ENCODE measurements at places on chromosomes 3 and 15.
A peak's percentile ranks its signal among the peaks of the same experiment; 100 is the strongest.

DNA sequence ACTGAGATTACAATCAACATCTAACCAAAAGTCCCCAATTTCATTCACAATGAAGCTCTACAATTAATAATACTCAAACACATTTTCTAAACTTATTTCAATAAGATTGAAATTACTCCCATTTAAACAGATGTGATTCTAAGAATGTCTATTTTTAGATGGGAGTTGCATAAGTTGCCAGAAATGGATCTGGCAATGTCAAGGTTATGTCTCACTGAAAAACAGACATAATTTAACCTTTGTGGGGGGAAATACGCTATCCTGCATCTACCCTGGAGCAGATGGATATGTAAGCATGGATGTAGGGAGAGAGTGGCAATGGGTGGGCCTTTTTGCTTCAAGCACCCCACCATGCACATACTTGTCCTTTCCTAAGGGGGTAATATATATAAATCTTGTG, 6.7 kb upstream of the EIF1B start:
- no peak for DNase-seq

DNA sequence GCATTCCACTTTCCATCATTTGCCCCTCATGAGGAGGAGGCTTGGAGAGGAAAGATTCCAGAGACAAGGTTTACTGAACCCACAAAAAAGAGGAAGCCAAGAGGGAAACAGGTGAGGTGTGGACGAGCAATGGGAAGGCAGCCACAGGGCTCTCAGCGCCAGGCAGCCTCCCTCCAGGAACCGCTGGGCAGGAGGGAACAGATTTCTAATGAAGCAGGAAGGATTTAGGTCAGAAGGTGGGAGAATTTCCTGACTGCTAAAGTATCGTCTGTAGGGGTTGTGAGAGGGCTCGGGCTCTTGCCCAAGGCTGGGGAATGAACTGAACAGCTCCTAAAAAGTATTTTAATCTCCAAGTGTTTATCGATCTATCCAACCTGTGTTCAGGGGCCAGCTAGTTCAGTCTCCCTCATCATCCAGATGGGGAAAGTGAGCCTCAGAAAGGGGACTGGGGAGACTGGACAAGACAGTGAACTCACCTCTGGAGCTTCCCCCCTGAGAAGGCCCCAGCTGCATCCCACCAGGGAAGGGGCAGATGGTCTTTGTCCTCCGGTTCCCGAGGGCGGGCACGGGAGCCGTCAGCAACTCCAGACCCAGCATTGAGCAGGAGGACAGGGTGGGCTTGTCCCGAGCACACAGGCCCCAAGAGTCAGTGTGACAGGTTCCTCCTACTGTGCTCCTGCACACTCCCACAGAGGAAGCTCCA, 10.5 kb downstream of the LOXL1 start:
- DNase-seq = no peak

DNA sequence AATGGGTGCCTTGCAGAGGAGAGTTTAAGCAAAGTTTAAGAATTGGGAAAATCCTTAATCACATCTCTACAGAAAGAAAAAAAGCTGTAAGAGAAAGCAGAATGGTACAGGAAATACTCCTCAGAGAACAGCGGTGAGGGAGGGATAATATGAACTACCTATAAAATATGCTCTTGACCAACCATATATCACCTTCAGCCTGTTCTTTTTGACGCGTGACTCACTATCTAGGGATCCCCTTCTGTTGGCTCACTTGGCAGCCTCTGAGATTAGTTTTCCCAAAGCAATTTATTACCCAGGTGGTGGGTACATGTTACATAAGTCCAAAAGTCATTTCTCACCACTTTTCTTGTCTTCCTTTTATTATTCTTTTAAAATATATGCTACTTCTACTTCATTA, 97.7 kb downstream of the CNTN6 start:
- no peak for DNase-seq

DNA sequence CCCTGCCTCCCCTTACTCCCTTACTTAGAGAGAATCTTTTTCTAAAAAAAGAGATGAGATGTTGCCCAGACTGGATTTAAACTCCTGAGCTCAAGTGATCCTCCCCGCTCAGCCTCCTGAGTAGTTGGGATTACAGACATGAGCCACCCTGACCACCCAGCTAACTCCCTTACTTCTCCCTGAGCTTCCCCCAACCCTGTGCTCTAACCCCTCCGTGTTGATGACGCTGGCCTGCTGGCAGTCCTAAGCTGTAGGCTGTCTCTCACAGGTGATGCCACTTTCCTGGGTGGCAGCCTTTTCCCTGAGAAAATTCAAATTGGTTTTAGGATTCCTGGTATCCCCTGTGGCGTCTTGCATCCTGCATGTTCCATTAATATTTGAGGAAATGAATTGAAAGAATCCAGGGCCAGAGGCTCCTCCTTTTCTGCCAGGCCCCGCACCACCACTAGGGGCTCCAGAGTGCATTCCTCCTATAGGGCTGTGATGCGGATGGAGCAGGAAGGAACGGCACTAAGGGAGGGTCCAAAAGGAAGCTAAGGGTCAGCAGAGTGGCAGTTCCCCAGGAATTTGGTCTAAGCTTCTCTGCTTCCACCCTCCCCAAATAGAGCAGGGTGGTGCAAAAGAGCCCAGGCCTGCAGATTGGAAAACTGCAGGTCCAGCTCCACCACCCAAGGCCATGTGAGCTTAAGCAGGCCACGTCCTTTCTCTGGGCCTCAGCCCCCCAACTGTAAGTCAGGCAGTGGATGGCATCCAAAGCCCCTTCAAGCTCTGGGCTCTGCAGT, 101.1 kb downstream of the DAPK2 start:
- DNase-seq = no peak

DNA sequence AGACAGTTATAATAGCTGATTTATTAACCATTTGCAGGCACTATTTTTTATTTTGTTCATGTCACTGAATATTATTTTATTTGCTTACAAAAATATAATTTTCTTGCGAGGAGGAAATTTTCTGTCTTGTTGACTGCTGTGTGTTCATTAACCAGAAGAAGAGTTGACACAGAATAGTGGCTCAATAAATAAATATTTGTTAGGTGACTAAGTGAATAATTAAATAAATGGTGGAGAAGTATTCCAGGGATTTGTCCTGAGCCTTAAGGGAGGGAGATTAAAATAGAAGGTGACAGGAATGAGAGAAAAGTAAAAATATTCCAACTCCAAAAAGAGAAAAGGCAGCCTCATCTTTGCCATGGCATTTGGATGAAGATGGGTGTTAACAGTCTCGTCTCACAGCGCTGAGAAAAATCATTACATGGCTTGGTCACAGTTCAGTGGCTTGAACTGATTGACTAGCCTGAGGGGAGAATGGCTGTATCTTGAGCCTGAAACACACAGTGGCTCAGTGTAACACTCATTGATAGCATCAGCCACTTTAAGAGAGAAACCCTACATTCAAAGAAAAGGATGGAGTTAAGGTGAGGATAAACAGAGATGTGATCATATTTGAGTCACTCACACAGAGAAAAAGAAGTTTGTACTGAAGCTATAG, 449.9 kb upstream of the NAALADL2 start:
- no peak for DNase-seq

- DNase-seq = no peak
These were observed 41.4 kb downstream of the UBE2E2 start for GRCh38 chr3:23244324-23245041.

DNA sequence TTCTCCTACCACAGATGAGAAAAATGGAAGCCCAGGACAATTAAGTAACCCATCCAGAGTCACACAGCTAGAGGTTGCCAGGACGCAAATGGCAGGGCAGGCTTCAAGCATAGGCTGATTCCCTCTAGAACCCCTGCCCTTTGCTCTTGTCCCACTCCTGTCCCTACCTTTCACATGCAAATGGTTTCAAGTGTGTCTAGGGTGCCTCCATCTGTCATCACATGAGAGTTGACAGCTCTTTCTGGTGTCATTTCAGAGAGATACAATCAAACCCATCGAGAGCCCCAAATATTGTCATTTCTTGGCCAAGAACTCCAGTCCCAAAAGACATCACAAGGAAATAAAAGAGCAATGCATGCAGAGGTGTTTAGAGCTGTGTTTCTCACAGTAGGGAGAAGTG, 23.7 kb downstream of the CCDC12 start:
- DNase-seq = no peak

GRCh38 chr15:55937040-55937439, 56.4 kb downstream of the NEDD4 start:
- DNase-seq = no peak

DNA sequence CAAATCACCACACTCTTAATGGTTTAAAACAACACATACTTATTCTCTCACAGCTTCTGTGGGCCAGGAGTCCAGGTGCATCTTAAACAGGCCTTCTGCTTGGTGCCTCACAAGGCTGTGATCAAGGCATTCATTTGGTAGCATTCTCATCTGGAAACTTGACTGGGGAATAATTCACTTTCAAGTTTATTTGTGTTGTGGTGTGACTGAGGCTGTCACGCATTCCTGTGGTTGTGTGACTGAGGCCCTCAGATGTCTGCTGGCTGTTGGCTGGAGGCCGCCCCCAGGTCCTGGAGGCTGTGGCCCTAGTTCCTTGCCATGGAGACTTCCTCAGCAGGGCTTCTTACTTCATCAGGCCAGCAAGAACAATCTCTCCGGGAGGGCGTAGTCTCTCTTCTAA, 16.9 kb upstream of the FAM3D start:
- no peak for DNase-seq

DNA sequence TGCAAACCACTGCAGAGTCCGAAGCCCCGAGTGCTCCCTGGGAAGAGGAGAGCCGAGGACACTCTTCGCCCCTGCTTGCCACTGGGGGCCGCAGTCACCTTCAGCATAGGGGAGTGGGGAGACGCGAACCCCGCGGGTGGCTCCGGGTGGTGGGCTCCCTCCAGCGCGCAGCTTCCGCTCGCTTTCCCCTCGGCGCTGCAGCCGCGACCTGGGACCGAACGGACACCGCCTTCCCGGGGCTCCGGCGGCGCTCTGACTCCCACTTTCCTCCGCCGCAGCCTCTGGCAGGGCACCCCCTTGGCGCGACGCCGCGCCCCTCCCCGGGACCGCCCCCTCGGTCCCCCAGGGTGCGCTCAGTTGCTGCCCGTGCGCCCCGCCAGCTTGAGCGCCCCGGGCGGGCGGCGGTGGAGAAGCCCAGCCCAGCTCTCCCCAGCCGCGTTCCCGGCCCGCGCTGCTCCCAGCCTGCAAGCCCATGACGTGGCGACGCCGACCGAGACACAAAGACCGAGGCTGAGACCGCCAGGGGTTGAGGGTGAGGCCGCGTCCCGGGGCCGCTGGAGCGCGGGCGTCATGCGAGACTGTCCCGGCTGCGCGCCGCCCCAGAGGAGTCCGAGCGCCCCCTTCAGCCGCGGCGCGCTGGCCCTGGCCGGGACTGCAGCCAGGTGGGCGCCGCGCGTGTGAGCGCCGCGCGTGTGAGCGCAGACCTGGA, at the start of gene MINAR1:
Gene MINAR1, plus strand, starts transcription at position 701 of the 709 bp plus-strand sequence. CDS start 23,812 bp downstream, outside the sequence.
- no peak for DNase-seq

DNA sequence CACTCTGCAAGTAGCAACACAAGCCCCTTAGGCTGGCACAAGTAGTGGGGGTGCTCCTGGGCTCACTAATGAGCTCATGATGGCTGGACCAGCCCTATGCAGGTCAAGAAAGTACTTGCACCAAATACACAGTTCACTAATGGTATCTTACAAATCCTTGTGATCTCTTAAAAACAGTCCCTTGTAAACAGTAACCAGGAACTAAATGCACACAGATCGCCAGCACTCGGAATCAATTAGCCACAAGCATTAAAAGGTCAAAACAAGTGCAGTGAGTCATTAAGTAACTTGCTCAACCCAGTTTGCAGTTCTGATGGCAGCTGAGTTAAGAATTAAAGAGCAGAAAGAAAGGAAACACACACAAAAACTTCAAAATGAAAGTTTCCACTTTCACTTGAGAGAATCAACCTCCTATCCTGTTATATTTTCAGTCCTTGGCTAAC, 43.2 kb downstream of the ARHGEF3 start:
- peak; percentile 64 for DNase-seq

GRCh38 chr3:64520334-64520733, 167.5 kb downstream of the ADAMTS9 start:
- DNase-seq = no peak

GRCh38 chr3:51559411-51559888, 20.9 kb downstream of the RAD54L2 start:
- DNase-seq = no peak

GRCh38 chr15:63573533-63573932, 23.7 kb upstream of the FBXL22 start:
- DNase-seq = no peak

- peak; percentile 36 for DNase-seq
These were observed 6.6 kb upstream of the ADGRG7 start for GRCh38 chr3:100602506-100603444.

- no peak for DNase-seq
These were observed 16.9 kb upstream of the NLGN1 start for GRCh38 chr3:173380681-173381080.

GRCh38 chr3:192060160-192060781, 599.3 kb downstream of the PYDC2 start:
- no peak for DNase-seq

- DNase-seq = no peak
These were observed 147.5 kb downstream of the LRTM1 start for GRCh38 chr3:54780336-54780735.

- peak; percentile 91 for DNase-seq
These were observed at the start of gene WDR5B for GRCh38 chr3:122415762-122416654. Gene WDR5B (minus strand): TSS chr3:122416062. CDS start chr3:122415528, 534 bp downstream.

DNA sequence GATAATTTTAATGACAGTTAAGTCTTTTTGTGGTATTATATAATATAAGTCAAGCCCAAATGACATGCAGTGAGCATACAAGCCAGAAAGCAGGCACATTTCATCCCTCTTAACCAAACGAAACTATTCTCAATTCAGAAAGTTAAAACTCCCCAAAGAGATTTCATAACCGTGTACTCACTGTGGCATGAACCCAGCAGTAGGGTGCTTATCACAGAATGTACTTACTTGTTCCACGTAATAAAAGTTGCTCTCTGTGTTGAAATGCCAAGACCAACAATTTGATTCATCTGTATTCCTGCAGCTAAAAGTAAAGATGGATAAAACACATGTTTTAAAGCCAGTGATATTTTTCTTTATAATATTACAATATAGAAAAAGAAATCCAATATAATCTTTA, 12.1 kb downstream of the GK5 start:
- no peak for DNase-seq

DNA sequence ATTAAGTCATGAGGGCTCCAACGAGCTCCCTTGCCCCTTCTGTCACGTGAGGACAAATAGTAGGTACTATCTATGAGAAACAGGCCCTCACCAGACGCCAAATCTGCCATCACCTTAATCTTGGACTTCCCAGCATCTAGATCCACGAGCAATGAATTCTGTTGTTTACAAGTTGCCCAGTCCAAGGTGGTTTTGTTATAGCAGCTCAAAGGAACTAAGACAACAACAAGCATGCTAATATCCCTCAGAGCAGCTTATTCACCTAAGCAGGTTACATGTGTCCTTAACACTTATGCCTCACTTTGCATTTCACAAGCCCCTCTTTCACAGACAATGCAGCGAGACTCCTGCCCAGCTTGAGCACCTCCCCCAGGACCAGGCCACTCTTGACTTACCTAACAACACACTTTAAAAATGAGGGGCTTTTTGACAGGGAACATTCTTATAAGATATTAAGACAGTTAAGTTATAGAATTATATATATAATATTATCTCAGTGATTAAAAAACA, 219.5 kb downstream of the PLCH1 start:
- no peak for DNase-seq

- no peak for DNase-seq
These were observed at the start of gene FES for GRCh38 chr15:90883976-90884718. Gene FES (plus strand): TSS chr15:90884504. CDS start chr15:90885046, 542 bp downstream.

- no peak for DNase-seq
These were observed 250.4 kb downstream of the TJP1 start for GRCh38 chr15:29571792-29572431.

- peak; percentile 34 for DNase-seq
These were observed 1.3 kb downstream of the ADAMTS9 start for GRCh38 chr3:64686446-64686908.
